Memory B cell (primary cell): ENCODE measurements at places on chromosomes 6 and 20.

DNA sequence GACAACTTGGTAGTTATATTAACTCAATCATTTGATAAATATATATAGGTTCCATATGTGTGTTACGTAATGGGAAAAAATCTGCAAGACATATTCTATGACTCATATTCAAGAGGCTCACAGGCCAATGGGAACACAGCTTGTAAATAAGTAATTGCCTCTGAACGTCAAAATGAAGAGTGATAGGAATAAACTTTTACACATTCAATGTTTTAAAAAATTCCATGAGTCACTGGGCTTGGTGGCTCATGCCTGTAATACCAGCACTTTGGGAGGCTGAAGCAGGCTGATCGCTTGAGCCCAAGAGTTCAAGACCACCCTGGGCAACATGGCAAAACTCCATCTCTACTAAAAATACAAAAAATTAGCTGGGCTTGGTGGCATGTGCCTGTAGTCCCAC lies 209.4 kb upstream of the MCHR2 start:
- DNase-seq, result no peak

GRCh38 chr6:158170656-158171081 lies 2.5 kb downstream of the GTF2H5 start:
- no peak for DNase-seq

- no peak for DNase-seq
Observed at GRCh38 chr20:33092361-33092760, 12.9 kb downstream of the BPIFB4 start.

DNA sequence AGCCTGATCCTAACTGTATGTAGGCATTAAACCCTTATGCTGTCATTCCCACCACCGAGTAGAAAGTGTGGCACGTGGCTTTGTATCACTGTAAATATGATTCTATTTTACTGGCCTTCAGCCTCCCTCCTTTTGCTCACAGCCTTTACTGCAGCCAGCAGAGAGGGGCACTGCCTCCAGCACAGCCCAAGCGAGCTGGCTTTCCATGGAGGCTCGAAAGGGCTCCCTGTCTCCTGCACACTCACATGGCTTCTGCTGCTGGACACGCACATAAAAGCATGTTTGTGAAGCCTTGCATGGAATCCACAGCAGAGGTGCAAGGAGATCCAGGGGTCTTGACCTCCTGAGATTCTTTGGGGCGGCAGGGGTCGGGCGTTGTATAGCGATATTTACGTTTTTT lies 51.3 kb downstream of the RNASET2 start:
- no peak for DNase-seq

DNA sequence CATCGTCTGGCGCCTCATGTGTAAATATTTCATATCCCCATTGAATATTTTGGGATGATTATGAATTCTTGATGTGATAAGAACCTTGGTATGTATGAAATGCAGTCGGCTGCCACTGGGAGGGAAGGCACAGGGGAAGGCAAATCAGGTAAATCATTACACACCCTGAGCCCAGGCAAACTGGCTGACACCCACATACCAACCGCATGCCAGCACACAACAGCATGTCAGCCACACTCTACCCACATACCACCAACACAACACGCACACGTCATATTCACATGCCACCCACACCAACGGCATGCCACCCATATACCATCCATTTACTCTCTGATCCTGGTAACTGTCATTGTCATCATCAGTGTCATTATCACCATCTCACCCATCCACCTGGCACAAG lies 28.3 kb upstream of the MDGA1 start:
- no peak for DNase-seq

DNA sequence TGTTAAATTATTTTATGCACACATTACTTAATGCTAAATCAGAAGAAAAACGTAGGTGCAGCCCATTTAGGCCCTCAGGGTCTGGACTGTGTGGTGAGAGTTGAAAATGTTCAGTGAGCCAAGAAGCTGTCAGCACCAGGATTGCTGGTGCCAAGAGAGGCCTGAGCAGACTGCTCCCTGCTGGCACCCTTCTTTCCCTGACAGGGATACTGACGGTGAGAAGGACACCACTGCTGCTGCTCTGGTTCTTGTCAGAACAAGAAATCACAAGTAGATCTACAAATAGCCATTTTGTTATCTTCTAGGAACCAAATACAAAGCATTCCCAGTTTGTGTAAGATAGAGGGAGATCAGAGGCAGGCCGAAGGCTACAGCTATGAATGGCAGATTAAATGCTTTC lies 48.7 kb upstream of the CRISP1 start:
- DNase-seq, result no peak

DNA sequence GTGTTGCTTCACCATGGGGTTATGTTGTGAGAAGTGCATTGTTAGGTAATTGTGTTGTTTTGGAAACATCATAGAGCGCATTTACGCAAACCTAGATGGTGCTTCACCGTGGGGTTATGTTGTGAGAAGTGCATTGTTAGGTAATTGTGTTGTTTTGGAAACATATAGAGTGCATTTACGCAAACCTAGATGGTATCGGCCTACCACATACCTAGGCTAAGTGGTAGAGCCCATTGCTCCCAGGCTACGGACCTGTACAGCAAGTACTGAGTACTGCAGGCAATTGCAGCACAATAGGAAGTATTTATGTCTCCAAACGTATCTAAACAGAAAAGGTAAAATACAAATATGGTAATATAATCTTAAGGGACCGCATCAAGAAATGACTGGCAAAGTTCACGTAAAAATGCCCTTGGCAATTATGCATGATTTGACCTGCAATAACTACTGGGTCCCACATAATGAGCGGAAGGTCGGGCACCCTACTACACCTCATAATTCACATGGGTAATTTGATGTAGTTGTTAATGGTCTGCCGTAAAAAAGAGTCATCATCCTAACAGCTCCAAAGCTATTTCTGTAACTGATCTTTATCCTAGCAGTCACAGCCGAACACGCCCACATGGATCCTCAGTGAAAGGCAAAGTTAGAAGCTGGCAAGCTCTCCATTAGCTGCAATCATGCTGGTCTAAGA lies 76.0 kb downstream of the RSPH3 start:
- DNase-seq, result no peak

DNA sequence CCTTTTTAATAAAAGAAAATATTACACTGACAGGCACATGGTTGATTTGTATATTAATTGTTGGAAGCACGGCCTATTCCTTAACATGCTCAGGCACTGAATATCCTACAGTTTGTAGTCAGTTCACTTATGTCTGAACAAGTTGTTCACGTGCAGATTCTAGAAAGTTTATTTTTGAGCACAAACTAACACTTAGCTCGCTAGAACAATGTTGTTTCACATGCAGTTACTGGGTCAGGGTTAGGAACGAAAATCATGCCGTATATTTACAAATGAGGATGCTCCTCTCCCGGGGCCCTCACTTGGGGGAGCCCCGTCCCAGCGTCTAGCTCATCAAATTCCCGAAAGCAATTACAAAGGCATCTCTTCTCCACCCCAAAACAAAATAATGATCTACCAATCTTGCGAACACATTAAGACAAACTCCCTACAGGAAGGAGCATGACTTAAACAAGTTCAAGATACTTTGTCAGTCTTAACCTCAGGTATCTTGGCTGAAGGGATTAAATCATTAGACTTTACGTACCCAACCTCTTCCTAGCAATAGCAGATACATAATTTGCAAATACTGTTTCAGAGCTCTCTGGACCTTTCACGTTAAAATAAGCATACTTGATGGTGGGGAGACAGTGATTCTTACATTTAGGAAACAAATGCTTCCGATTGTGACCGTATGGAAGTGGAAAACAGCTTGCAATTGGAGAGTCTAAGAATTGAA lies 1.5 kb downstream of the MAP7 start:
- DNase-seq, result no peak

GRCh38 chr6:44806656-44807055 lies 419.1 kb downstream of the CDC5L start:
- DNase-seq, result no peak

DNA sequence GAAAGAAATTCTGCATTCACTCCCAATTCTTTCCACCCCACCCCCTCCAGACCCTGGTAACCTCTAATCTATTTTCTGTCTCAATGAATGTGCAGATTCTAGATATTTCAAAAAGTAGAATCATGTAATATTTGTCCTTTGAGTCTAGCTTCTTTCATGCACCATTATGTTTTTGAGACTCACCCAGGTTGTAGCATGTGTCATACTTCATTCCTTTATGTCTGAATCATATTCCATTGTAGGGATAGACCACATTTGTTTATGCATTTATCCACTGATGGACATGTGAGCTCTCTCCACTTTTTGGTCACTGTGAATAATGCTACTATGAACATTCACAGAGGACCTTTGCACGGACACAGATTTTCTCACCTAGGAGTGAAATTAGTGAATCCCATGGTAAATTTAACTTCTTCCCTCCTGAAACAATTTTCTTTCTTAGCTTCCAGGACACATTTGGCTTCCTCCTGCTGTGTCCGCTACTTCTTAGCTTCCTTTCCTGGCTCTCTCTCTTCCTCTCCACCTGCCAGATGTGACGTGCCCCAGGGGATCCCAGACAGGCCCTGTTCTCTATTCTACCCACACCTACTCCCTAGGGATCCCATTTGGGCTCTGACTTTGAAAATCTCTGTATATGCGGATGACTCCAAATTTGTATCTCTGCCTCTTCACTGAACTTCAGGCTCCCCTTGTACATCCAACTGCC lies 24.1 kb upstream of the ARFGEF2 start:
- no peak for DNase-seq

- no peak for DNase-seq
Observed at GRCh38 chr20:63696628-63697356, at the start of gene TNFRSF6B. TSS of gene TNFRSF6B (plus strand) at chr20:63696652. CDS start at chr20:63696768, 116 bp downstream.

- no peak for DNase-seq
Observed at GRCh38 chr20:60516442-60516841, 558.2 kb downstream of the CDH26 start.

GRCh38 chr6:161584051-161584450 lies 310.2 kb upstream of the AGPAT4 start:
- no peak for DNase-seq

DNA sequence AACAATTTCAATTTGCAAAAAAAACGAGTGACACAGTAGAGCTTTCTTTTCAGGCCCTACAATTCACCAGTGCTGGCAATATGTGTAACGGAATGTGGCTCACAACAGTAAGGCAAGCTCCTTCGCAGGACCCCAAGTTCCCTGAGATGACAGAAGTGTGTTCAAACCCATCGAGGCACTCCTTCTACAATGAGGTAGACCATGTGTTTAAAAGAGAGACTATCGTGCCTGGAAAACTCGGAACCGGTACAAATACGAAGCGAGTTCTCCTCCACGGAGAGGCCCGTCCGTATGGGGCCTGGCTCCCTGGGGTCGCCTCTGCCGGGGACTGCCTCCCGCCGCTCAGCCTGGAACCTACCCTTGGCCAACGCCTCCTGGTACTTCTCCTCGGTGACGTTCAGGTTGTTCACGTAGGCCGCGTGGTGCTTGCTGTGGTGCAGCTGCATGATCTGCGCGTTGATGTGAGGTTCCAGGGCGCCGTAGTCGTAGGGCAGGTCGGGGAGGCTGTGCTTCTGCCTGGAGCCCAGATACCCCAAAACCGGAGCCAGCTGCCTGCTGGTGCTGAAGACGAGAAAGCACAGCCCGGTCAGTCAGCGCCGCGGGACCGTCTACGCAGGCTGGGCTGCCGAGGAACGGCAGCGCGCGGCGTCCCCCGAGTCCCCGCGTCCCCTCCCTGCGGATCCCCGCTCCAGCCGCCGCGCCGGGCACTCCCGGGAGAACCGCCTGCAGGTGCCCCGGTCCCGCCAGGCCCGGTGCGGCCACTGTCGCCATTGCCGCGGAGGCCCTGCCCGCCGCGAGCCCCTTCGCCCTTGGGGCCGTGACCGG lies 526 bp downstream of the SOD2 start:
- peak; percentile 61 for DNase-seq

GRCh38 chr6:63774961-63775360 lies 139.4 kb downstream of the PHF3 start:
- DNase-seq, result no peak

DNA sequence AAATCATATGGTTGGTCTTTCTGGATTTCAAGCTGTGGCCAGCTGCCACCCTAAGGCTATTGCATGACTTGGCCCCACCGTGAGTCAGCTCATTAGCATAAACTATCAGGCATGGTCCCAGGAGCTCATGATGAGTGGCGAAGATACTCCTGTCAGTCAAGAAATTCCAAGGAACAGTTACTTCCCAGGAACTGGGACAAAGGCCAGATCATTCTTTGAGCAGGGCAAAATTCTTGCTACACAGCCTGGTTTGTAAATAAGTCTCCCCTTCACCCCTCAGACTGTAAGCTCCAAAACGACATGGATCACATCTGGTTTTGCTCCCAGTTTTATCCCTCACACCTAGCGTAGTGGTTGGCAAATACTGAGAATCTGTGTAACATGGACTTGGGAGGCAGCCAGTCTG lies 33.0 kb upstream of the KIAA1586 start:
- DNase-seq, result no peak

DNA sequence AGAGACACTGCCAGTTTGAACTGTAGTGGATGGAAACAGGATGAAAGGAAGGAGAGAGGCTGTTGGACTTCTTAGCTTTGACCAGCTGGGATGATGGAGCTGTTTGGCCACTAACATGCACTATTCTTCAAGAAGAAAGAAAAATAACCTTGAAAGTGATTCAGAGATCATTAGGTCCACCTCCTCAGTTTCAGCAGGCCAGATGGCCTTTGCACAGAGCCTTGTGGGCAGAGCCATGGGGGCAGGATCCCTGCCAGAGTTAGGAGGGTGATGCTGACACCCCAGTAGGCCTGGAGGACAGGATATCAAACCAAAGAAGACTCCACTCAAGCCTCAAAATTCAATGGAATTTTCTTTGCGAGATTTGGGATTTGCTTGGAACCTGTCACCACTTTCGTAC lies 74.5 kb upstream of the TMEM181 start:
- DNase-seq, result no peak

- DNase-seq, result no peak
Observed at GRCh38 chr6:106167096-106167814, 81.1 kb downstream of the PRDM1 start.

DNA sequence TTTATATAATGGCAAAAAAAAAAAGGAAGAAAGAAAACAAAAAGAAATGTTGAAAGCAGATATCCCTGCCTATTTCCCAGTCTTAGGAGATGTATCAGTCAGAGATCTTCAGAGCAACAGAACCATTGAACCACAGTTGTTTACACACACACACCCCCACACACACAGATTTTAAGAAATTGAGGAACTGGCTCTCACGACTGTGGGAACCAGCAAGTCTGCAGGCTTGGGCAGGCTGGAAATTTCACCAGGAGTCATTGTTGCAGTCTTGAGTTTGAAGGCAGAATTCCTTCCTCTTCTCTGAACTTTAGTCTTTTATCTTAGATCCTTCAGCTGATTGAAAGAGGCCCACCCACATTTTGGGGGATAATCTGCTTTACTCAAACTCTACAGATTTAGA lies 380.9 kb downstream of the CDKAL1 start:
- no peak for DNase-seq

GRCh38 chr6:36141091-36141490 lies 10.8 kb downstream of the MAPK13 start:
- no peak for DNase-seq

GRCh38 chr6:133235221-133235620 lies 5.9 kb upstream of the EYA4 start:
- no peak for DNase-seq

DNA sequence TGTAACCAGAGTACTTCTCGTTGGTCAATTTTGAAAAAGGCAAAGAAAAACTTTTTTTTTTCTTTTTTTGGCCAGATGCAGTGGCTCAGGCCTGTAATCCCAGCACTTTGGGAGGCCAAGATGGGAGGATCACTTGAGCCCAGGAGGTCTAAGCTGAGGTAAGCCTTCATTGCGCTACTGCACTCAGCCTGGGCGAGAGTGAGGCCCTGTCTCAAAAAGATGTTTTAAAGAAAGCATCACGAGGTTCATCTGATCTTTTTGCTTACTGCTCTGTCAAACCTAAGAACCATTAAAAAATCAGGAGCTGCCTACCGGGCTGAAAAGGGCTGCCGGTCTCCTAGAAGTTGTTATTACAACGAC lies 607 bp downstream of the LYRM2 start:
- DNase-seq, result no peak

- DNase-seq, result no peak
Observed at GRCh38 chr20:56628015-56628872, 862 bp upstream of the TFAP2C start.
